DND-41 (cell line): ENCODE measurements at places on chromosomes 4 and X.
A peak's percentile ranks its signal among the peaks of the same experiment; 100 is the strongest.

DNA sequence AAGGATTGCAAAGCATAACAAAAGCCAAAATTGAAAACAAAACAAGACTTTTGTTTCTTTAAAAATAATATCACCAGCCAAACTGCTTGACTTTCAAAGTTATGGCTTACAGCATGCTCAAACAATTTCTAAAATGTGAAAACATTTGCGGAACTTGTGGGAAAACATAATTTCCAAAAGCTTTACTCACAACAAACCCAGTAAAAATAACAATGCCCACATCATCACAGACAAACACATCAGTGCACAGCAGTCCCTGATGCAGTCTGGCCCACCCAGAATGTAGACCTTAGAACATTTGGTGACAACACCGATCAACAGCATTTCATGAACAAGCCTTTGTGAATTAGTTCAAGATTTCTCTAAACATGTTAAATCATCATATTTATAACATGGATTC, 98.9 kb downstream of the ARHGAP6 start:
- DNase-seq, result no peak

- DNase-seq, result no peak
These were observed 79.8 kb downstream of the IQCM start for GRCh38 chr4:149735796-149736195.

DNA sequence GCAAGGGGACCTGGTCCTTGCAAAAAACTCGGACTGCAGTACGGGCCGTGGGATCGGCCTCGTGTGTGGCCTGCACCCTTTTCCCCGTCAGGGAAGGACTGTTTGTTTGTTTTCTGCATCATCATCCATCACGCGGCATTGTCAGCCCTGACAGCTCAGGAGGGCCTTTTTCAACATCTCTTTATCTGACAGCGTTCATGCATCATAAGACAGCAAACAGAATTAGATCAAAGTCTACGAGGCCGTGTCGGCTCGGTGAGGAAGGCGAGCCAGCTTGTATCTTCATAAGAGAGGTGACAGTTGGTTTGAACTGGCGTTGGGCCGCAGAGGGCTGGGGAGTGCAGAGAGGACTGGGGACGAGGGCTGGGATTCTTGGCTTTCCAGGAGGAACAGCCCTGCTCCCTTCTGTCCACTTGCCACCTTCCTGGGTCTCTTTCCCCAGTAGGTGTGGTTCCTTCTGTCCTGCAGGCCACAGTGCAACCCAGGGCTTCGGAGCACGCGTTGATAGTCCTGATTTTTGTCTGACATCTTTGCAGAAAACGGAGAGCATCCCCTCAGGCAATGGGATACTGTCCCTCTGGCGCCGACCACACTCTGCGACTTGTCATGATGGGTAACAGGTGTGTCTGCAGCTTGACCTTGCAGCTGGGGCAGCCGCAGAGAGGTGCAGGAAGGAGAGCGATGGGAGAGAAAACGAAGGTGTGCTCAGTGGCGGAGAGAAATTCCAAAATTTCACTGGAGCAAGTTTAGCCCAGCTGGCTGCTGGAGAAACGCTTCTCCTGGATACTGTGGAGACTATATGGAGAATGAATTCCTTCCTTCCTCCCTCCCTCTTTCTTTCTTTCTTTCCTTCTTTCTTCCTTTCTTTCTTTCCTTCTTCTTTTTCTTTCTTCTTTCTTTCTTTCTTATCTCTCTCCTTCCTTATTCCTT, 104.0 kb upstream of the SHOX start:
- DNase-seq, result no peak

GRCh38 chr4:113901994-113902787, 77.3 kb downstream of the ARSJ start:
- peak; percentile 41 for DNase-seq

DNA sequence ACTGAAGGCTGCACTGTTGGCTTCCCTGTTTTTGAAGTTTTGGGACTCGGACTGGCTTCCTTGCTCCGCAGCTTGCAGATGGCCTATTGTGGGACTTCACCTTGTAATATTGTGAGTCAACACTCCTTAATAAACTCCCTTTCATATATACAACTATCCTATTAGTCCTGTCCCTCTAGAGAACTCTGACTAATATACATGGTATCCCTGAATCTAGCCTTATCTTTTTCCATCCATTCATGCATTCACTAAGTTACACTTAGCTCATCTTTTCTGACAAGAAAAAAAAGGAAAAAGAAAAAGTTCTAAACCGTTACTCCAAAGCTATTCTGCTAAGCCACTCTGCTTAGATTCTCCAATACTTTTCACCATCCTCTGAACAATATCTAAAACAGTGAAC, 1260.2 kb upstream of the PCDH7 start:
- no peak for DNase-seq

DNA sequence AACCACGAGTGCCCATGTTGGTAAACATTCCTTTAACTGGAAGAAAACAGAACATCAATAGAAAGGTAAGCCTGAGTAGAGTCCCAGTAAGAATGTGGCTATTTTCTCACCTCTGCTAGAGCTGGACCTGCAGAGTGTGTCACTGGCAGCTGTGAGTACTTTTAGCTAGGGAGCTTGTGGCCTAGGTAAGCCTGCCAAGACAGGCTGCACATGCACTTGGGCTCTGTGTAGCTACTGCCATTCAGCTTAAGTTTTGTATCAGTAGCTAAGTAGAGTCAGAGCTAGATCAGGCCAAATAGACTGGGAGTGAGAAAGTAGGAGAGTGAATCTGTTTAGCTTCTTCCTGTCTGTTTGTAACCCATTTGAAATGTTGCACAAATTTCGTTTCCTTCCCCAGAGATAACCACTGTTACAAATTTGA, 35.3 kb downstream of the RBPJ start:
- DNase-seq, result no peak

DNA sequence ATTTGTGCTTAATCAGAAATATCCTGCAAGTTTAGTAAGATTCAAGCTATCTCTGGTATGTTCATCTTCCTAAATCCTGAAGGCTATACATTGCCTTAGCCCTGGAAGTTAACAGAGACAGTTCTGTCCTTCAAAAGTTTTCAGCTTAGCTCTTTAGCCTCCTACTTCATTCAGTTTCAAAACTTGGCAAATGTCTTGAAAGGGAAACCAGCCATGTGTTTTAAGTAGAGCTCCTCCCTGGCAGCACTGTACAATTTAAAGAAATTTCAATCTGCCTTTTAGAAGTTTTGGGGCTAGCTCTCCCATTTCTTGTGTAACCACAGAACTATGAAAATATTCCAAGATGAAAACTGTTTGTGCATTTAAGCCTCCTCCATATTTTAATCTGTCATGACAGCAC, 47.0 kb downstream of the FANCB start:
- DNase-seq, result no peak

DNA sequence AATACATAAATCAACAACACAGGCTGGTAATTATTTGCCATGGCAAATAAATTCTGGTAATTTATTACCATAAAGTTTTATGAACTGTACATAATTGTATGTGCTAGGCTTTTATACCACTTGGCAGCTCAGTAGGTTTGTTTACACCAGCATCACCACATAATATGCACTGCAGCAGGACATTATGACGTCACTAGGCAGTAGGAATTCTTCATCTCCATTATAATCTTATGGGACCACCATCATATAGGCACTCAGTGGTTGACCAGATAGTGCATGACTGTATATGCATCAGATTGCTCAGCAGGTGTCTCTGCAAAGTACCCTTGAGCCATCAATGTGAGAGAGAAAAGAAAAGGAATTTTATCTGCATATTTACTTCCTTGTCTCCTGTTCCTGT, 295.4 kb downstream of the CFAP47 start:
- no peak for DNase-seq

- DNase-seq, result no peak
These were observed 328.0 kb downstream of the BCOR start for GRCh38 chrX:39769748-39770147.

GRCh38 chr4:121697564-121697963, 784 bp upstream of the ANXA5 start:
- no peak for DNase-seq

DNA sequence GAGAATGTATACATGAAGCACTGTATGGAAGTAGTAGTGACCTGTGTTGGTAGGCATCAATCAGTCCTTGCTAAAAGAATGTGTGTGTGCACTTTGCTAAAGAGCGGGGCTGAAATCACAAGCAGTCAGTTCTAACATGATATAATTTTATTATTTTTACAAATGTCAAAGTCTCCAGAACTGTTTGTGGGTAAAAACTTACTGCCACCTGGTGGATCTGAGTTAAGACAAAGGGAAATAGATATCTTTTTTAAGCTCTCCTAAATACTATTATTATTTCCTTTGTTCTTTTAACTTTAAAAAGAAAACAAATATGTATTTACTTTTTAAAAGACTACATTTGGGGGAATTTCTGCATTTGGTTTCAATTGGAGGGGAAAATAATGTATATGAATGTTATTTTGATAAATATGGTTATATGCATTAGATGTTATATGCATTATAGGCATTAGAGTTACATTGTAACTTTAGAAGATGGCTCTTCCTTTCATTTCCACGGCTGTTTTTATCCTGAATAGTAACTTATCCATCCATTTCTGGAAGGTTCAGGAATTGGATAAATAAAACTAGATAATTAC, 7.8 kb upstream of the CLOCK start:
- DNase-seq, result no peak

- no peak for DNase-seq
These were observed 471 bp upstream of the PLAC8 start for GRCh38 chr4:83115000-83115399.

GRCh38 chr4:2714061-2714770, 41.9 kb downstream of the TNIP2 start:
- no peak for DNase-seq

DNA sequence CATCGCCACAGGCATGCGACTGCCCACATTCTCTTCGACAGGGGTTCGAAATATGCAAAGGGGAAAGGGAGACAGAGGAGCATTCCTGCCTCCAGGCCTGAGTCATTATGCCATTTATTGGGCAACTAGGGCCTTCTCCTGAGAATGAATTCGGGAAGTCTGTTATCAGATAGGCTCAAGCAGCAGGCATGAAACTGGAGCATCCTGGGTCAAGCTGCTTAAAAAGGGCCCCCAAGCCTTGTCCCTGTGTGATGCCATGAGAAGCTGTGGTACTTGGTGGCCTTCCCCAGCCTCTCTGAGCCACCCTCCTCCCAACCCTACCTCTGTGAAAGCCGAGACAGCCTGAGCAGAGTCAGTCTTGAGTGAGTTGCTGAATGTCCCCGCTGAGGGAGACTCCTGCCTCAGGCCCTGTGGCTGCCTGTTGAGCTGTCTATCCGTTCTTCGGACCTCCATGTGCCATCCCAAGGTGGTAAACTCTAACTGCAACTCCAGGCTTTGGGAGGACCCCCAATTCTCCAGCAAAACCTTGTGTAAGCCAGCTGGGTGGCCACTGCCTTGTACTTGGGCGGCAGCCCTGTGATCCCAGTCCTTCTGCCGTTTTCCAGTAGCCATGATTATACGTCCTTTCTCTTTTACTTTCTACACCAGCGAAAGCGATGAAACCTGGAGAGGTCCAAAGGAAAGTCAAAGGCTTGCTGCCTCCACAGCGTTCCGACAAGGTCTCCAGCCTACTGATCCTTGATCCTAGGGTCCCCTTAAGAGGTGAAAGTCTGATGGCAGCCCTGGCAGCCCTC, 37.7 kb downstream of the NBDY start:
- no peak for DNase-seq

- no peak for DNase-seq
These were observed 74.6 kb upstream of the STOX2 start for GRCh38 chr4:183830438-183830985.

GRCh38 chr4:184712322-184712721, 21.6 kb downstream of the CENPU start:
- DNase-seq, result no peak

DNA sequence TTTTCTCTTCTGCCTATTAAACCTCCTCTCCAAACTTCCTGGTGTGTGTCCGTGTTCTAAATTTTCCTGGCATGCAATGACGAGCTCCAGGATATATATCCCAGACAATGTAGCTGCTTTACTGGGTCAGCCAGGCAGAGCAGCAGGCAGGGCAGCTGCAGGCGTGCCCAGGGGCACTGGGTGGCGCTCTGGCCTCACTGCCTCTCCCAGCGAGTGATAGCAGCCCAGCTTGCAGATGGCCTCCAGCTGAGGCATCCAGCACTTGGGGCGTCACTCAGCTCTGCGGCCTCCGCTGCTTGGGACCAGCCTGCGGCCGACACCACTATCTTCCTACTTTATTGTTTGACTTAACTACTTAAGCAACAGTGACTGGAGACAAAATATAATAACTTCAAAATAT, 23.0 kb upstream of the UBA6 start:
- DNase-seq, result no peak

GRCh38 chr4:25632135-25632534, 23.5 kb upstream of the SLC34A2 start:
- DNase-seq, result no peak

GRCh38 chr4:16864199-16864598, 34.2 kb downstream of the LDB2 start:
- DNase-seq, result no peak

GRCh38 chrX:80879143-80879542, 69.5 kb upstream of the BRWD3 start:
- DNase-seq, result no peak
